ENCODE measurements at places on chromosomes 16 and 17.

DNA sequence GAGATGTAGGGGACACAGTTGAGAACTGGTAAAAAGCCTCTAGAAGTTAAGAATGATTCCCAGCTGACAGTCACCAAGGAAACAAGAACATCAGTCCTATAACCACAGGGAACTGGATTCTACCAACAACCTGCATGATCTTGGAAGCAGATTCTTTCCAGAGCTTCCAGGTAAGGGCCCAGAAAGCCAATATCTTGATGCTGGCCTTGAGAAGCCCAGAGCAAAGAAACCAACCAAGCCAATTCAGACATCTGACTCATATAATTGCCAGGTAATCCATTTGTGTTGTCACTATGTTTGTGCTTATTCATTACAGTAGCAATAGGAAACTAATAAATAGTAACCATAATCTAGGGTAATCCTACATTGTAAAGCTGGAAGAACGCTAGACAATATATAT lies 81.6 kb downstream of the CACNG1 start:
- H3K4me1 ChIP-seq = no peaks in the 10 kb centered on the region
- DNase-seq = no peak
- peaks cover 91% of the 10 kb centered on the region for H3K36me3 ChIP-seq
- no peak overlapping the region for H3K4me3 ChIP-seq
- no peak overlapping the region for H3K27ac ChIP-seq
- no peaks in the 10 kb centered on the region for H3K27me3 ChIP-seq

DNA sequence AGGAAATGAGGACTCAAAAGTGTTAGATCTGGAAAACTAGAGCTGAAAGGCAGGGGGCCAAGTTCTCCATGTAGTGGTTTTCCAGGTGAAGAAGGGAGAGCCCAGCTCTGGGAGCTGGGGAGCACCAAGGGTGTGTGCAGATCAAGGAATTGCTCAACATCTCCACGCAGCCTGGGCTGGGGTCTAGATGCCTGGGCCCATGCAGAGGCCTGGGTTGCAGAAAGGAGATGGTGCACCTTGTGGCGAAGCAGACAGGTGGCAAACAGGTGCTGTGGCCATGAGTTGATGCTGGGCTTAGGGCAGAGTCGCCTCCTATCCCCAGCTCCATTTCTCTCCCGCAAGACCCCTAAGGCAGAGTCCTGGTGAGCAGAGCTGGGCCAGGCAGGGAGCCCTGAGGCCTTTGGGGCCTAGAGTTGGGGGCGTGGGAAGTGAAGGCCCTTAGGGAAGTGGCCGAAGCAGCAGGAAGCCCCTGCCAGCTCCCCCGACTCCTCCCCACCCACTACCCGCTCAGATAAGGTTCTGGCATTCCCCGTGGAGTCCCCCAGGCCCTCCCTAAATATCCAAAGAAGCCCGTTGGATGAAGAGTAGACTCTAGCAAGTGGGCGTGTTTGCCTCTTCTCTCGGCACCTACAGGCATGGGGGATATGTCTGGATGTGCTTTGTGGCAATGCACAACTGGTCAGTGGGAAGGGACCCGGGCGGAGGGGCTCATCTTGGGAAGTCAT lies 777 bp downstream of the FOXN1 start:
- H3K4me1 ChIP-seq = peaks cover 29% of the 10 kb centered on the region
- H3K36me3 ChIP-seq = no peaks in the 10 kb centered on the region
- no peak overlapping the region for H3K4me3 ChIP-seq
- H3K27ac ChIP-seq = no peak overlapping the region
- no peak for DNase-seq

DNA sequence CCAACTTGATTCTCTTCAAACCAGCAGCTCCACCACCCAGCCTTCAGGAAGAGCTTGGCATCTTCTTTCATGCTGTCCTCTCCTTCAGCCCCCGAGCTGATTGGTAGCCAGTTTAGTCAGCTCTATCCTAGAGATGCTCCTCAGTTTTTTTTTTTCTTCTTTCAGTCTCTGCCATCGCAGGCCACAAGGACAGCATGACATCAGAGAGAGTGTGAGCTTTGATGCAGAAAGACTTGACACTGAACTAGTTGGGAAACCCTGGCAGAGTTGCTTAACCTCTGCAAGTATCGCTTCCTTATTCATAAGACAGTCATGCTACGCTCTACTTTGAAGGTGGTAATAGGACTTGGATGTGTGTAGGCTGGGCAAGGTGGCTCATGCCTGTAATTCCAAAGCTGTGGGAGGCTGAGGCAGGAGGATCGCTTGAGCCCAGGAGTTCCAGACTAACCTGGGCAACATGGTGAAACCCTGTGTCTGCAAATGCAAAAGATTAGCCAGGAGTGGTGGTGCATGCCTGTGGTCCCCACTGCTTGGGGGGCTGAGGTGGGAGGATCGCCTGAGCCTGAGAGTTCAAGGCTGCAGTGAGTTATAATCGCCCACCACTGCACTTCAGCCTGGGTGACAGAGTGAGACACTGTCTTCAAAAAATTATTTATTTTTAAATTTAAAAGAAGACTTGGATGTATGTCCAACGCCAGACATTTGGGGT lies 2.6 kb downstream of the CD300LB start:
- no peak overlapping the region for H3K27ac ChIP-seq
- DNase-seq = no peak
- no peak overlapping the region for H3K4me3 ChIP-seq
- no peaks in the 10 kb centered on the region for H3K36me3 ChIP-seq

- no peak overlapping the region for H3K4me3 ChIP-seq
- H3K36me3 ChIP-seq = no peaks in the 10 kb centered on the region
- H3K27ac ChIP-seq = no peak overlapping the region
- H3K4me1 ChIP-seq = no peaks in the 10 kb centered on the region
- no peaks in the 10 kb centered on the region for H3K27me3 ChIP-seq
These were observed 21.6 kb upstream of the PABPN1L start for GRCh38 chr16:88888057-88888456.

GRCh38 chr16:83100679-83101078 lies 473.9 kb downstream of the CDH13 start:
- 0 out of 2 replicates have a peak, but pooled peaks cover 3% of the 10 kb centered on the region for H3K36me3 ChIP-seq
- no peak overlapping the region for H3K4me3 ChIP-seq
- H3K27ac ChIP-seq = peak overlapping the region; percentile 85
- peaks cover 34% of the 10 kb centered on the region for H3K4me1 ChIP-seq
- peak; percentile 70 for DNase-seq

- no peaks in the 10 kb centered on the region for H3K27me3 ChIP-seq
- peak overlapping the region; percentile 10 for H3K27ac ChIP-seq
- peaks cover 19% of the 10 kb centered on the region for H3K4me1 ChIP-seq
- no peak overlapping the region for H3K4me3 ChIP-seq
- no peak for DNase-seq
These were observed 24.3 kb upstream of the DBNDD1 start for GRCh38 chr16:90043526-90043925.

DNA sequence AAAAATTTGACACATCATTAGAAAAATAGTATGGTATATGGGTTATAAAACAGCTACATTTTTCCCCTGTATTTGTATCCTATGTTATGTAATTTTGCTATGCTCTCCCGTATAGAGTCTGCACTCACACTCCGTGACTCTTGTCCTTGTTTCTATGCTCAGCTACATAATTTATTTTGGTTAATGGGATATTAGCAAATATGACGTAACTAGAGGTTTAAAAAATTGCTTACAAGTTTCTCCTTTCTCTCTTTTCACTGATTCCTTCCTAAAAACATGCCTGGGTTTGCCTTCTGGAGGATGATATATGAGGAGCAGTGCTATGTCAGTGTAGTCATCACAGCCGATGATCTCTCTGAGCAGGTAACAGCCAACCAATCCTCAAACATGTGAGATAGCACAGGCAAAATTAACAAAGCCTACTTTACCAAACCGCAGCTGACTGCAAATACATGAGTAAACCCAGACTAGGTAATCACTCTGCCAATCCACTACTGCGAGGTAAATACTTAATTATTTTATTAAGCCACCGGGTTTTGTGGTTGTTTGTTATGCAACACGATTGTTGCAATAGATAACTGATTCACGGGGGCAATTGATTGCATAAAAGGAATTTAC lies 126.9 kb downstream of the KIF2B start:
- no peak overlapping the region for H3K4me3 ChIP-seq
- H3K4me1 ChIP-seq = peaks cover 4% of the 10 kb centered on the region
- no peak overlapping the region for H3K27ac ChIP-seq
- H3K27me3 ChIP-seq = no peaks in the 10 kb centered on the region

DNA sequence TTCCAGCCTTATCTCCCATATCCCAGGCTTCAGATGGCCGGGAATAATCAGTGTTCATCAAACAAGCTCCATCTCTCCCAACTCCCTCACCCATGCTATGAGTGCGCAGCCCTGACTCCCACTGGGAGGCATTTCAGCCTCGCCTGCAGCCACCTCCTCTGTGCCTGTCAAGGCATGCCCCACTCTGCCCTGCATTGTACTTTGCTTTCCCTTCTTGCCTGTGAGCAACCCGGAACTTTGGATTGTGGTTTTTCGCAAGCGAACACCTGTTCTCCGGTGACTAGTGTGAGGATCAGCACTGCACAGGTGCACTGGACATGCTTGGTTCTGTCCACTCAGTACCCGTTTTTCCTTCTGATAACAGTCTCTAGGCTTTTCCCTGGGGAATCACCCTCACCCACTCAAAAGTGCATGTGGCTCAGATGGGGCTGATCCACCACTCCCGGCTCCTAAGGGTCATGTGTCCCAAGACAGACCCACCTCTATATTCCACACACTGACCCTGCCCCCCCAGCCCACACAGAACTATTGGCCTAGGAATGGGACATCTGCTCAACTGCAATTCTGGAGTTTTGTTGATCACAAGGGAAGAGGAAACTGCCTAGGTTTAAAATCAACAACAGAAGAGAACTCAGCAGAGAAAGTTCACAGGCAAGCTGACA lies 9.1 kb downstream of the CHST6 start:
- DNase-seq = peak; percentile 98
- H3K4me3 ChIP-seq = no peak overlapping the region
- peaks cover 39% of the 10 kb centered on the region for H3K4me1 ChIP-seq
- no peaks in the 10 kb centered on the region for H3K27me3 ChIP-seq

GRCh38 chr16:23072084-23072599 lies 77.1 kb downstream of the USP31 start:
- no peak overlapping the region for H3K4me3 ChIP-seq
- peaks cover 35% of the 10 kb centered on the region for H3K4me1 ChIP-seq
- no peaks in the 10 kb centered on the region for H3K27me3 ChIP-seq
- H3K36me3 ChIP-seq = peaks cover 78% of the 10 kb centered on the region
- peak; percentile 86 for DNase-seq

DNA sequence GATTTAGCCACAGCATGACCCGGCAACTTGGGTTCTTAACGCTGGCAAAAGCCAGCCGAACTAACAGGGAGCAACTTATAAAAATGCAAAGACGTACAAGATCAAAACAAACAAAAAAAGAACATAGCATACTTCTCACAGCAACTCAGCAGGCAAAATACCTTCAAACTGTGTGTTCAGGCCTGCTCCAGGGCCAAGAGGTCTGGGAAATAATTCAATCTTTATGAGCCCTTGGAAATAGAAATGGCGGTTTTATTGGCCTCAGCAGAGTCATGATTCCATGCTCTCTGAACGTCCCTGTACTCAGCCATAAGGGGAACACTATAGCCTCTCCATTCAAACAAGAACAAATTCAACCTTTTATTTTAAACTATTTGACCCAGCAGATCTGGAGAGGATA lies 101.3 kb upstream of the C17orf78 start:
- no peak for DNase-seq
- H3K27me3 ChIP-seq = no peaks in the 10 kb centered on the region
- peaks cover 11% of the 10 kb centered on the region for H3K4me1 ChIP-seq
- H3K36me3 ChIP-seq = peaks cover 92% of the 10 kb centered on the region
- H3K27ac ChIP-seq = no peak overlapping the region

DNA sequence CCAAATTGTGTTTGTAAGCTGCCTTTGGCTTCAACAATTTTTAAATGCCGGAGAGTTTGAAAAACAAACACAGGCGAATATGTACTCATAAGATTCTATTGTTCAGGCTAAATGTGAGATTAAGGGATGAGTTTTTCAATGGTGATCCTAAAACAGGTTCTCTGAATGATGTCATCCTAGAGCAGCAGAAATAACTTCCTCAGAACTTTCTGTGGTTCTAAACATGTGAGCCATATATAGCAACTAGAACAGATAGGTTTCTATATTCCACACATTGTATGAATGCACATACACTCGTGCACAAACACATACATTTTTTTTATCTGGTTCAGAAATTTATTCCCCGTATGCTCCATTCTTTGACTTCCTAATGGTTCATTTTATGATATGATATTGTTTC lies 1352.2 kb downstream of the CDH8 start:
- no peak overlapping the region for H3K4me3 ChIP-seq
- no peaks in the 10 kb centered on the region for H3K4me1 ChIP-seq

DNA sequence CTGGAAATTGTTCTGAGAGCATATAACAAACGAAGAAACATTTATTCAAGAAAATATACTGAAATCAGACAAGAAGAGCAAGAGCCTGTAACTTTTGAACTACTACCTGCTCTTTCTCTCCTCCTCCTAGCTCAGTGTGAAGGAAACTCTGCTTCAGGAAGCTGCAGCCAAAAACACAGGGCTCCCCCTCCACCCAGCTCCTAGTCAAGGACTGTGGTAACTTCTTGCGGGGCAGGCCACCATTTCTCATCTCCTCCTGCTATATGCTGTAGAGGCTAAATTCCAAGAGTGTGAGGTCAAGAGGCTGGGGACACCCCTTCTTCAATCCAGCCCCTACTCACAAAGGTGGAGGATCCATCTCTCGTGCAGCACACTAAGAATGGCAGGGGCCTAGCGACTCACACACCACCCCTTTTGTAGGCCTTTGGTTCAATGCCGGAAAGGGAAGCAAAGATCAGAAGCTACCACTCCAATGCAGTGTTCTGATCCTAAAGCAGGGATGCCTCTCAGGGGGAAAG lies 74.6 kb downstream of the ITFG1 start:
- no peaks in the 10 kb centered on the region for H3K4me1 ChIP-seq
- no peaks in the 10 kb centered on the region for H3K27me3 ChIP-seq
- no peak overlapping the region for H3K27ac ChIP-seq
- DNase-seq = no peak
- H3K4me3 ChIP-seq = no peak overlapping the region

DNA sequence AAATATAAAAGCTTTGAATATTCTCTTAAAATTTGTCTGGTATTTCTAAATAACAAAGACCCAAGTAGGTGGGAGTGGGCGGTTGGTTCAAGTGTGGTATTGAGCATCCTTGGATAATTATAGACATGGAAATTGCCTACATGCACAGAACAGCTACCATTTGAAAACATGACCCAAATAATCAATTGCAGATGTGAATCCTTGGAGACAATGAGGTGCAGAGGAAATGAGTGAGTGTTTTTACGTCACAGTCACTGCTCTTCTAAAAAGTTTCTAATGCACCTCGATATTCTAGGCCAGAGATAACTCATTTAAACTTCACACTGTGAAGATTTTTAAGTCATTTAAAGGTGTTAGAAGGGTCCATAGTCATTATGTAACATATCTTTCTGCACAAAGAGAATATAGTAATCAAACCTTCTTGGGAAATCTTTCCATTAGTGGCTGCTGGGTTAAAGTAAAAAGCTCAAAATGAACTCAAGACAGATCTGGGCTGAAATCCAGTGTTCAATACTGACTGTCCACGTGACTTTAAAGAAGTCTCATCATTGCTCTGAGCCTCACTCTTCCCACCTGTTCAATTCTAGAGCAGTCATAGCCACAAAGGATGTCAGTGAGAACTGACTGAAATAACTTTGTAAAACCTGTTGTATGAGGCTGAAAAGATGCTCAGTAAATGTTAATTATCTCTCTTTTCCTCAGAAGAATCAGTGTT lies 144.5 kb downstream of the CDH11 start:
- H3K36me3 ChIP-seq = peaks cover 31% of the 10 kb centered on the region
- H3K27ac ChIP-seq = no peak overlapping the region
- no peak overlapping the region for H3K4me3 ChIP-seq
- H3K4me1 ChIP-seq = no peaks in the 10 kb centered on the region

- H3K27me3 ChIP-seq = no peaks in the 10 kb centered on the region
- no peak for DNase-seq
- no peaks in the 10 kb centered on the region for H3K36me3 ChIP-seq
- no peak overlapping the region for H3K4me3 ChIP-seq
- H3K27ac ChIP-seq = no peak overlapping the region
These were observed 24.1 kb downstream of the PRKCA start for GRCh38 chr17:66326476-66327047.
